T1000 (cell line): ENCODE measurements at places on chromosomes 13 and 19.

DNA sequence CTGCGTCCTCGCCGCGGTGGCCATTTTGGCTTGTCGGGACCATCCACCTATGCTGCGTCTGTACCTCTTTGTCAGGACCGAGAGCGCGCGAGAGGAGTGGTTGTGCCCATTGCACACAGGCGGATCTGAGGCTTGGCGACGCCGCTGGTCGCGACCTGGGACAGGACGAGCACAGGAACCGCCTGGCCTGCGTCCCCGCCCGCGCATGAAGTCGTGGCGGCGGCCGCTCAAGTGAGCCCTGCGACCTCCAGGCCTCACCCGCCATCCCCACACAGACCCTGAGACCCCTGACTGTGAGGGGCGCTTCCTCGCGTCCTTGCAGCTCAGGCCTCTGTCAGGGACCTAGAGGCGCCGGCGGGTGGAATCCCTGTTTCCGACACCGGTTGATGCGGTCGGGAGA is 16.8 kb downstream of the ZNF586 start:
- no peak for DNase-seq

DNA sequence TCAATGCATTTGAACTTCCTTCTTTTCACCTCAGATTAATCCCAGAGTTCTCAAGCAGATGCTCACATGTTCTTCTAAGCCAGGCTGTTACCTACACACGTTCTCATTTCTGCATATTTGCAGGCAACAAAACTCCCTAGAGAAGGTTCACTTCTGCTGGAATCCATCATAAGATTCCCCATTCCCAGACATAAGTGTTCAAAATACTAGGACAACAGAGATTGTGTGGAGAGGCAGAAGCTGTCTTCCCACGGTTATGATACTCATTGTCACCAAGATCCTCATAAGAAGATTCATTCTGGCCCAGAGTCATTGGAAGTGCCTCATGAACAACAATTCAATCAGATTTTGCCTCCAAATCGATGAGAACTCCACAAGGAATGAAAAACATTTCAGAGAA is 931.6 kb upstream of the MIR17HG start:
- DNase-seq = no peak

- no peak for DNase-seq
Observed at GRCh38 chr13:40770609-40770933, 419 bp downstream of the MRPS31 start.

DNA sequence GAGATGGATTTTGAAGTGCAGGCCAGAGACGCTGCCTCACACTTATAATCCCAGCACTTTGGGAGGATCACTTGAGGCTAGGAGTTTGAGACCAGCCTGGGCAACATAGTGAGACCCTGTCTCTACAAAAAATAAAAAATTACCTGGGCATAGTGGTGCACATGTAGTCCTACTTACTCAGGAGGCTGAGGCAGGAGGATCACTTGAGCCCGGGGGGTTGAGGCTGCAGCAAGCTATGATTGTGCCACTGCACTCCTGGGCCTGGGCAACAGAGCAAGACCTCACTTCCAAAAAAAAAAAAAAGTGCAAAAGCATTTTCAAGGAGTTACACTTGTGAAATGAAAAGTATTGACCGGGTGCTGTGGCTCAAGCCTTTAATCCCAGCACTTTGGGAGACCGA is 27.6 kb upstream of the FBXO17 start:
- no peak for DNase-seq

GRCh38 chr13:20161275-20161950 is 561 bp upstream of the GJA3 start:
- DNase-seq = no peak

DNA sequence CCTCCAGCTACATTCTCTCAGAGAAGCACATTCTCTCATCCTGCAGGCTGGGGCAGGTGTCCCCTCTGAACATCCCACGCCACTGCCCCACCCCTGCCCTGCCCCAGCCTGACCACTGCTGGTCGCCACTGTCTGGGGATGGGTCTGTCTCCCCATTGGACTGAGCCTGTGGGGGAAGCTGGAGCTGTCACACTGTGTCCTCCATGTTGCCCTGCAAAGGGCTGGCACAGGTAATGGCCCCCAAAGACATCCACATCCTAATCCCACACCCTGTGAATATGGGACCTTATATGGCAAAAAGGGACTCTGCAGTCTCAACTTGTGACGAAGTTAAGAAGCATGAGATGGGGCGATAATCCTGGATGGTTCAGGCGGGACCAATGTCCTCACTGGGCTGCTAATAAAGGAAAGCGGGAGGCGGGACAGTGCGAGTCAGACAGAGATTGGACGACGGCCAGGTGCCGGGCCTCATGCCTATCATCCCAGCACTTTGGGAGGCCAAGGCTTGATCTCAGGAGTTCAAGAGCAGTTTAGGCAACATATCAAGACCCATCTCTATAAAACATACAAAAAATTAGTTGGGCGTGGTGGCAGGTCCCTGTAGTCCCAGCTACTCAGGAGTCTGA is 9.1 kb downstream of the AP2S1 start:
- DNase-seq = no peak

DNA sequence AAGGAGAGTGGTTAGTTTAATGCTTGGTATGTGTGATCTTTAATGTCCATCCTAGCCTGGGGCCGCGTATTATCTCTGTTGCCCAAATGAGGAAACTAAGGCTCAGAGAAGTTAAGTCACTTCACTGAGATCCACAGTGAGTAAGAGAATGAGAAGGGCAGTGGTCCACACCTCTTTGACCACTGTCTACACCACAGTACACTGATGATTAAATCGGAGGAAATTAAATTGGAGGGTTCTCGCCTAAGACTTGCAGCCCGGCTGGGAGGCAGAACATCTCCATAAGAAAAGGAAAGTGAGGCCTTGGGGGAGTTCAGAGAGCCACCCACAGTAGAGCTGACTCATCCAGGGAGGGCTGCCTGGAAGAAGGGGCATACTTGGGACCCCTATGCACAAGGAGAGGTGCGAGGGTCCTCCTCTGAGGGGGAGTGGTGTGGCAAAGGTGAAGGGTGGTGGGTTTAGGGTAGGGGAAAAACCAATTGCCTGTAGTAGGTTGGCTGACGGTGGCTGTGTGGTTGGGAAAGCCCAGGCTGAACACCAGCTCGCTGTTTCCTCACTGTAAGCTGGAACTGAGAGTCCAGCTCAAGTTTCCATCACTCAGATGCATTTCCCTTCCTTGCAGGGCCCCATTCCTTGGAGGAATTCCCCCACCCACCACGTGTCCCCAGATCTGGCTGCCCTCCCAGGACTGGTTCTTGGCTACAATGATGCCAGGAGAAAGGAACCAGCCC is 15.0 kb upstream of the DHRS12 start:
- DNase-seq = no peak

- no peak for DNase-seq
Observed at GRCh38 chr13:45696610-45697226, 5.4 kb upstream of the CBY2 start.

GRCh38 chr19:3949997-3950859 is 17.4 kb downstream of the NMRK2 start:
- DNase-seq = no peak

DNA sequence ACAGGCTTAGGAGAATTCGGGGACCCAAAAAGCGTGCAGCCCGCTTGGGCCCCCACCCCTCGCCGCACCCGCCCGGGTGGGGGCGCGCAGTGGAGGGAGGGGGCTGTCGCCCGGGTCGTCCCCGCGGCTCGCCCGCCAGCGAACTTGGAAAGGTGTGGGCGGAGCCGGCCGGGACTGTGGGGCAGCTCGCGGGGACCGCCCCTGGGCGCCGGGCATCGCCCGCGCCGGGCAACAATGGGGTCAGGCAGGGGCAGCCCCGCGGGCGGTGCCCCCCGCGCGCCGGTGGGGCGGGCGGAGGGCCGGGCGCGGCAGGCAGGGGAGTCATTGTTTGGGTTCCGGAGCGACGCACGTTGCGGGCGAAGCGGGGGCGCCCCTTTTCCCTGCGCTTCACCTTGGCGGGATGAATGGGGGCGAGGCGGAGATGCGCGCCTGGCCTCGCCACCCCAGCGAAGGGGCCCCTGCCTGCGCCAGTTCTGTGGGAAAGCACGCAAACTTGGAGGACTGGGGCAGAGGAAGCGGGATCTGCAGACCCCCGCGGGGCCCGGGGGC is 647 bp upstream of the KLF12 start:
- peak; percentile 61 for DNase-seq

- no peak for DNase-seq
Observed at GRCh38 chr19:33199441-33200265, 5.5 kb downstream of the LRP3 start.

- no peak for DNase-seq
Observed at GRCh38 chr13:86559901-86560300, 760.7 kb upstream of the SLITRK6 start.

DNA sequence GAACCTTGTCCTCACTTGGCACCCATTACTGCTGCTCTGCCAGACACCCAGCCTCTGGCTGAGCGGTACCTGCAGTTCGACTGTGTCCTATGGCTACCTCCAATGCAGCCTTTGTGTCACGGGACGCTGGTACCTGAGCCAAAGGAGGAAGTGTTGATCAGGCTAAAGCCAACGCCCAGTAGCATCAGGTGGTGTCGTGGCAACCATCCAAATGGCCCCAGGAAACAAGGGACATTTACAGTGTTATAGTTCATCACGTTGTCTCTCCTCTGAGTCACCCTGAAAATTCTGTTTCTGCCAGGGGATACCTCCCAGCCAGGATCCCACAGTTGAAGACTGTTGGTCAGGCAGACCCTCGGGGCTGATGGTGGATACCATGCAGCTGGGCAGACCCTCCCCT is 10.1 kb downstream of the RHPN2 start:
- no peak for DNase-seq

DNA sequence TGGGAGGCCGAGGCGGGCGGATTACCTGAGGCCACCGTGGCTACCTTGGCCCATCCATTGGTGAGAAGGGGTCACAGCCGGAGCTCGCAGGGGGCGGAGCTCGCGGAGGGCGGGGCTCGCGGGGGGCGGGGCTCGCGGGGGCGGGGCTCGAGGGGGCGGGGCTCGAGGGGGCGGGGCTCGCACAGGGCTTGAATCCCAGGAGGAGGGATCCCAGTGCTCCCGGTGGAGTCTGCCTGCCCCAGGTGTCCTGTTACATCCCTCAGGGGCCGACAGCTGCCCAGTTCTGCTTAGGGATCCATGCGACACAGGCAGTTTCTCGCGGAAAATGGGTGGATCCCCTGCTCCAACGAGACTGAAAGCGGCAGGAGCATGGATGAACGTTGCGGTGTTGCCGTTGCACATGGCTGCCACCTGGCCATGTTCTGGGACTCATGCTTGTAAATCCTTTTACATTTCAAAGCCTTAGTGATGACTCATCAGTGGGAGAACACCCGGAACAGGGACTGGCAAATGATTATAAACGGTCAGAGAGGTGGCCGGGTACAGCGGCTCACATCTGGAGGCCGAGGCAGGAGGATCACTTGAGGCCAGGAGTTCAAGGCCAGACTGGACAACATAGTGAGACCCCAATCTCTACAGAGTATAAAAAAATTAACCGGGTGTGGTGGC is 25.1 kb downstream of the TMPRSS9 start:
- DNase-seq = peak; percentile 81

DNA sequence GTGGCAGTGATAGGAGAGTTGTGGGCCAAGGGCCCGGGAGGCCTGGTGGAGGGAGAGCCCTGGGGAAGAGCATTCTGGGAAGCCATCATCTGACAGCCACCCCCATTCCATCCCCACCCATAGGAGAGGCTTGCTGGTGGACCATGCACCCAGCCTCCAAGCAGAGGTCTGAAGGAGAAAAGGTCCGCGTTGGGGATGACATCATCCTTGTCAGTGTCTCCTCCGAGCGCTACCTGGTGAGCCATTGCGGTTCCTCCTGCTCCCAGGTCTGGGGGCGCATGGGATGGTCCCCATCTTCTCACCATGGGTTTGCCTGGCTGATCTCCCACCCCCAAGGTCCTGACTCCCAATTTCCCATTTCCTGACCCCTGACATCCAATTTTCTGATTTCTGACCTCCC is 10.5 kb downstream of the RYR1 start:
- DNase-seq = no peak

DNA sequence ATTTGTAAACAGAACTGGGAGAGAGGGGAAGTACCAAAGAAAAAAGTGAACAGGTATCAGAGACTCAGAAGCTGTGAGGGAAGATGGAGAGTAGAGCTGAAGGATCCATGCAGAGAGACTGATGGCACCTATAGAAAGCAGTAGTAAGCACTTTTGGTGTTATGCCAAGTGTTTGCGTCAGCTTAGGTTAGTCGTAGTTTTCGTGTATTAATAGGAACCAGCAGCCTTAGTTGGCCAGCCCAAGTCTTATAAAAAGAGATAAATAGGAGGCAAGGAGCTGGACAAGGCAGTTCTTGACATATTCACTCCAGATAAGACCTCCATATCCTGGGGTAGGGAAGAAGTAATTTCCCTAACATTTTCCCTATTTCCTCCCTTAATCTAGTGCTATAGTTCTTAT is 214.2 kb downstream of the OXGR1 start:
- no peak for DNase-seq

DNA sequence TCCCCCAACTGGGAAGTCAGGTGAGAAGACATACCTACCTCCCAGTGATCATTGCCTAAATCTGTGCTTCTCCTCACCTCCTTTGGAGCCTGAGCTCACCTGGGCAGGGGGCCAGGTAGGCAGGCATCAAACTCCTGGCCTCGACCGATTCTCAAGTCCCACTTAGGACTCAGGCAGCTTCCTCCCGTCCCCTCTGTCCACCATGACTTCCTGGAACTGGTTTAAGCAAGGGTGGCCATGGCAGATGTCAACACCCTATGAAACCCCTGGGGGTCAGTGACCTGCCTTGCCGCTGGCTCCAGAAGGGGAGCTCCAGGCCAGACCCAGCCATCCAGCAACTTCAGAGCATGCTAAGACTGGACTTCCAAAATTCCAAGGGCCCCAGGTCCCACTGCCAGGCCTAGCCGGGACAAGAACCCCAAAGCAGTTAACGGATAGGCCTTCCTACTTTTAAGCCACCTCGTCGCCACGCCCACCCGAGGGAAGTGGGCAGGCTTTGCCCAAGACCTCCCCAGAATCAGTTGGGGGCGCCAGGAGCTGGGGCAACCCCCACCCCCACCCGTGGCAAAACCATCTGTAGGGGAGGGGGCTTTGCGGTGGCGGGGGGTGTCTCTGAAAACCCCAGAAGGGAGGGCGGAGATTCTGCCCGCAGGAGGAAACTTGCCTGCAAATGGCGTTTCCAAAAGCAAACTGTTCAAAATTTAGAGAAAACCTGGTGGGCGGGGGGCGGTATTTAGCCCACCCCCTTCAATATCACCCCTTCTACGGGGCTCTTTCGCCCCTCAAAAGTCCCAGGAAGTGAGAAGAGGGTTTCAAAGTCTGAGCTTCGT is 657 bp downstream of the PLIN3 start:
- DNase-seq = no peak

DNA sequence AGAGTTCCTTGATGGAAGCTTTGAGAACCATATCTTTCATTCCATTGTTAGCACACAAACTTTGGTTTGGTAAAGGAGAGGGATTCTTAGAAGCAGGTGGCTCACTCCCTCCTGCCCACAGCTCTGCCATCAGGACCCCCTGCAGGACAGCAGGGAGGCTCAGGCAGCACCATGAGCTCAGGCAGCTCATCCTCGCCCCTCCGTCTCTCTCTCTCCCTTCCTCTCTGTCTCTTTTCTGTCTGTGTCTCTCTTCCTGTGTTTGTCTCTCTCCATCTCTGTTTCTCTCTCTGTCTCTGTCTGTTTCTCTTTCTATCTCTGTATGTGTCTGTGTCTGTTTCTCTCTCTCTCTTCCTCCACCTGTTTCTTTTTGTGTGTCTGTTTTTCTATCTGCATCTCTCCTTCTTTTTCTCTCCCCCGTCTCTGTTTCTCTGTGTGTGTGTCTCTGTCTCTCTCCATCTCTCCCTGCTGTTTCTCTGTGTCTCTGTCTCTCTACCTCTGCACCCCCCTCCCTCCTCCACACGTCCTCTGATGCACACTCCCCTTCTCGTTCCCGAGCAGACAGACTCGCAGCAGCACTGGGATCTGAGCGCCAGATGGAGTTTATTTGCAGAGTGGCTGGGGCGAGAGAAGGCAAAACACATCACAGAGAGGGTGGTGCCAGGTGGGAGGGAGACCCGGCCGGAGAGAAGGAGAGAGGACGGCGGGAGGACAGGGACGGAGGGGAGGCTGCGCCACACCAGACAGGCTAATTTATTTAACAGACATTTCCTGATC is 8.7 kb downstream of the SBK2 start:
- DNase-seq = no peak
